ENCODE measurements at places on chromosomes 4 and X.

- DNase-seq = no peak
Observed at GRCh38 chr4:158796370-158797140, 27.7 kb downstream of the FNIP2 start.

GRCh38 chr4:112279025-112279881, 6.5 kb downstream of the TIFA start:
- DNase-seq = no peak

DNA sequence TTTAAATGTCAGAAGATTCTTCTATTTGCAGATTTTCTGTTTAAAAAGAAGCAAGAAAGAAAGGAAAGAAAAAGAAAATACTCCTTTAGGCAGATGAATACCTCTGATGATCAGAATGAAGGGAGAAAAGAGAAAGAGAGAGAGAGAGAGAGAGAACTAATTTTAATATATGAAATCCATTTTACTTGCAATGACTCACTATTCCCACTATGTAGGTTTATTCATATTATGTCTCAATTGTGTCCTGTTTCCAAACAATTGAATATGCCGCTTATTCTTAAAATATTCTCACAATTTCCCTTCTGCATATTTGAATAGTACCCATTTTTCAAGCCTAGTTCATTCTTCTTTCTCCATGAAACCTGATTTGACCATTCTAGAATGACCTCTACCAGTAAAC, 11.7 kb downstream of the MEPE start:
- no peak for DNase-seq

GRCh38 chr4:113967687-113968086, 11.8 kb downstream of the ARSJ start:
- DNase-seq = no peak

DNA sequence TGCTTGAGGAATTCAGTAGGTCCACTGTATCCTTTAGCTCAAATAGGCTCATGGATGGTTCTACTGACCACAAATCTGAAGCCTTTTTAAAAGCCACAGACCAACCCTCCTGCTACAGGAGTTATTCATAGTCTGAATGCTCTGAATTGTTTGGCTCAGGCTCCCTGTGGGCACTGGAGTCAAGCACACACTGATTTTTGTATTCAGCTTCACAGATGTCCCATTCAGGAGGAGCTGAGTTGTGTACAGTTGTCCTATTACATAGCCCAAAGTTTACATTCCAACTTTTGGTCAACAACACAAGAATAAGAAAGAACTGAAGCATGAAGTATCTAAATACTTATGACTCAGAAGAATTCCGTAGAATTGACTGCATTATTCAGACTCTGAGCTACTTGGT, 243.9 kb downstream of the UNC5C start:
- DNase-seq = no peak

GRCh38 chr4:86035688-86036087, 324.2 kb downstream of the MAPK10 start:
- no peak for DNase-seq

Data from stimulated activated CD4-positive, alpha-beta T cell treated with anti-CD3 and anti-CD28 coated beads, Interleukin-12 subunit alpha, Interleukin-12 subunit beta, amount 100 ng/mL, for 48 hours (primary cell).